ENCODE measurements at places on chromosomes 3 and 15.

DNA sequence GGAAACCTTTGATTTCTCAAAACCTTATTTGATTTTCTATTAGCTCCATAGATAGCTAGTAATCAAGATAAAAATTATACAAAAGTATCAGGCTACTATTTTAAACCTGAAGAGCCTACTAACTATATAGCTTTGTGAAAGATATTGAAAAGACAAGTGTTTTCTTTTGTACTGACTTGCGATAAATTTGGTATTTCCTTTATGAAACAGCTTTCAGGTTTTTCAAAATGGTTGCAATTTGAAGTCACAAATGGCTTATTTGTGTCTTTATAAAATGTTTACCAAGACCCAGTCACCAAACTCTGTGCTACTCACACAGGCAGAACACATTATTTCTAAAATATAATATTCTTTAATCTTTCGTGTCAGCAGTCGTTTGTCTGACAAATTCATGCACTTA lies 167.5 kb upstream of the ALCAM start:
- DNase-seq = no peak

DNA sequence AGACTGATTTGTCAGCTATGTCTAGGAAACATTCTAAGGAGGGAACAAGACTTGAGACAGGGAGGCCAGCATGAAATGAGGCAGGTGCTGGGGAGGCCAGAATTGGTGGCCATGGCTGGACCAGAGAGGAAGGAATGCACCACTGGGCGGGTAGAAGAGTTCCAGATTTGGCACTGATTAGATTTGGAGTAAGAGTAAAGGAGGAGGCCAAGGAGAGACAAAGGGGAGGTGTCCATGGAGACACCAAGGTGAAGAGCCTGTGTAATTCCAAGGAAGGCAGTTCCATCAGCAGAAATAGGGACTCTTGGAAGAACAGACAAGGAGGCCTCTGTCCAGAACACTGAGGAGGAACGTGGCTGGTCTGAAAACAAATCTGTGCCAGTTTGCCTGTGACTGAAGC lies 1.8 kb downstream of the ARNT2 start:
- no peak for DNase-seq

- no peak for DNase-seq
These were observed 73.7 kb downstream of the PRTG start for GRCh38 chr15:55669270-55669669.

DNA sequence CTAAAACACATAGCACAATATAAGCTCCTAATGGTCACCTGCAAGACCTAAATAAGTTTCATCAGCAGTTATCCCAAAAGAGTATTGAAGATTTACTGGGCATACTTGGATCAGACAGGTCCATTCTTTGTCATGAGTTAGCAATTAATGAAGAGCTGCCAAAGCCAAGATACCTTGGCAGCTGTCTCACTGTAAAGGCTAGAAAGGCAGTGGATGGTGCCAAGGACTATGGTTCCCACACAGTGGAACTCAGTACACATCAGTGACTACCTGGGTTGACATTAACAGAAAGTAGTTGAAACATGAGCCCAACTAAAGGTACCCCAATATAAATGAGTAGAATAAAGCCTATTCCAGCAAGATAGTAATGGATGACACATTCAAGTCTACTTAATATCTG lies 41.1 kb upstream of the TMCO5A start:
- DNase-seq = no peak

DNA sequence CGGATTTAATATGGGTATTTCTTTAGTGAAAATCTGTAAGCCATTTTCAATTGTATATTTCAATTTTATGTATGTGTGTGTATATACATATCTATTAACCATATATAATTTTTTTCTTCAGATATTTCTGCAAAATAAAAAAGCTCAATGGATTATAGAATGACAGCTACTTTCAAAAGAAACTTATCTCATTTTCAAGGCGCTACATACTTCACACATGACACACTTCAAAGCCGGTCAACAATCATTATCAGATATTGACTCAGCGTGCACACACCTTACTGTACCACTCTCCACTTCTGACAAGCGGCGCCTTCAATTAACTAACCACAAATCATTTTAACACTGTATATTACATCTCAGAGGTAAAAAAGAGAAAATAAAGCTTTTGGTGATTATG lies 39.6 kb downstream of the ATP13A3 start:
- DNase-seq = no peak

DNA sequence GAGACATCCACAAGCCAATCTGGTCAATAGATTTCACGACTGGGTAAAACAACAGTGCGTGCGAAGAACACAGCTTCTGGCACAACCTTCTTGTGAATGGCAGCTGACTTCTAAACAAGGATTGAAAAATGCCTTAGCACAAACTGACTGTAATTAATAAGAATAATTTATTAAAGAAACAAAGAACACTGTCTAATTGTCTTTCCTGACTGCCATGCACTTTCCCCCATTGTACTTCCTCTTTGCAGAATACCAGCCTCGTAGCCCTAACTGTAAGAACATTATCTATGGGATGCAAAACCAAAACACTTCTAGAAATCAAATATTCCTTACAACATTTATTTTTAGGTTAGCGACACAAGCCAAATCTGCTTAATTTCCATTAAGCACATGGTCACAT lies 6.5 kb downstream of the FOXP1 start:
- no peak for DNase-seq

DNA sequence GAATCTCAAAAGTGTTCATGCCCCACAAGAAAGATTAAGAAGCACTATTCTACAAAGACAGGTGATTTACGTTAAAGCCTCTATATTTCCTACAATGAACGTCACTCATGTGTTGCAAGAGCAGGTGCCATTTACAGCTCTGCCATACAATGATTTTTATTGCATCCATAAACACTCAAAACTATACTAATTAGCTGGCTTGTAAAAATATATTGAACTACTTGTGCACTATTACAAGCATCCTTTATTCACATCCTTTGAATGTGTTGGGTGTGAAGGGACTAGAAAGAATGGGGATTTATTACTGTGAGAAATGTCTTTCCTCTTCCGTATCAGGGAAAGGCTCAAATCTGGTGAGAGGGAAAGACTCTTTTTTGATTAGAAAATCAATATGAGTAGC lies 50.7 kb upstream of the C3orf49 start:
- no peak for DNase-seq

- no peak for DNase-seq
These were observed 26.5 kb upstream of the RYK start for GRCh38 chr3:134277066-134277660.

DNA sequence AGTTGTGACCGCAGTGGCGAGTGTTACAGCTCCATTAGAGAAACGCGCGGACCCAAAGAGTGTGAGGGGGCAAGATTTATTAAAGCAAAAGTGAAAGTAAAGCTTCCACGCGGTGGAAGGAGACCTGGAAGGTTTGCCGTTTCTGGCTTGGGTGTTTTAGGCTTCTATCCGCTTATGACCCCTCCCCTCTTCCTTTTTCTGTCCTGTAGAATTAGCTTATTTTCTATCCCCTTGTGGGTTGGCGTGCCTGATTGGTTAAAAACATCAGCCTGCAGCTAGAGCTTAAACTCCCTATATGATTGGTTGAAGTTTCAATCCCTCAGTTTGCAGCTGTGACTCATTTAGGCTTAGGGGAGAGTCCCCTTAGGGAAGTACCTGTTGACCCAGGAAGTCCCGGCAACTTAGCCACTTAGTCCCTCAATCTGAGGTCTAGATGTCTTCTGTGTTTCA lies 39.6 kb downstream of the C3orf38 start:
- no peak for DNase-seq

DNA sequence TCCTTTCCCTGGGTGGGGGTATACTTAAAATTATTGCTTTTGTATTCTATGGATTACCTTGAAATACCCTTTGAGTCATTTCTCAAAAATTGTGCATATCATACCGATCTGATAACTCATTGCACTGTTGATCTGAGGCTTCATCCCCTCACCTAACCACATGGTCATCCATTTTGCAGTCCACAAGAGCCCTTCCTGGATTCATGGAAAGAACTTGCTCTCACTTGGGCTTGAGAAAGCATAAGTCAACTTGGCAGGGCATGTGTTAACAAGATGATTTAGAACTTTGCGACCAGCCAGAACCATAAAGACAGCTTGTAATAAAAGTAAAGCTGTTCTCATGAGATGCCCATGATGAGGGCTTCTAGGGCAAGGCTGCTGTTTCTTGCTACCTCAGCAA lies 22.2 kb downstream of the MME start:
- no peak for DNase-seq

DNA sequence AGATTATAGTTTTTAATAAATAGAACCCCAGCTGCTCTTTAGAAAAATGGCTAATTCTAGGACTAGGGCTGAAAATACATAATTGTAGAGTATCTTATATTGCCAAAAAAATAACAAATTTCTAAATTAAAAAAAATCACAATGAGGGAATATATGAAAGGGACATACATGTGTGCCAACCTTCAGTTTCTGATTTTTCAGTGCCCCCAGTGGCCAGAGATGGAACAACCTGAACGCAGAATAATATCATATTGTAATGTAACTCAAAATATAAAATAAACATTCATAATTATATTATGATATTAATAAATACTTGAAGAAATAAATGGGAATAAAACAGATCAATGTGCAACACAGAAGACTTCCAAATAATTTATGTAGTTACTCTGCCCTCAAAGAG lies 460.5 kb downstream of the ZNF385D start:
- DNase-seq = no peak

DNA sequence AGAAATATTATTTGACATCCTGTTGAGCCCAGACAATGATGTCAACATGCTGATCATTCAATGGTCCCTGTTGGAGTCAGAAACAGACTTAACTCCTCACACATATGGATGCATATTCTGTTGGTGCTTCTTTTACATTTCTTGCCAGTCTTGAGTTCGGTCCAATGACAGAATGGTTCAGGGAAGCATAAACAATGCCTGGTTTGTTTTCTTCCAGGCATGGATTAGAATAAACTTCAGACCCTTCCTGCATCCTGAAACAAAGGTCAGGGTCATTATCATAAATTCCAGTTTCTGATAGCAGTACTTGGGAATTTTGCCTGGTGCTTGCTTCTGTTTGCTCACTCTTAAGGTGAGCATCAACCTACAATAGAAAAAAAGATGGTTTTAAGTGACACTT lies 33.3 kb downstream of the BTLA start:
- DNase-seq = no peak

GRCh38 chr15:65971741-65971995 lies 102.4 kb downstream of the RAB11A start:
- no peak for DNase-seq

DNA sequence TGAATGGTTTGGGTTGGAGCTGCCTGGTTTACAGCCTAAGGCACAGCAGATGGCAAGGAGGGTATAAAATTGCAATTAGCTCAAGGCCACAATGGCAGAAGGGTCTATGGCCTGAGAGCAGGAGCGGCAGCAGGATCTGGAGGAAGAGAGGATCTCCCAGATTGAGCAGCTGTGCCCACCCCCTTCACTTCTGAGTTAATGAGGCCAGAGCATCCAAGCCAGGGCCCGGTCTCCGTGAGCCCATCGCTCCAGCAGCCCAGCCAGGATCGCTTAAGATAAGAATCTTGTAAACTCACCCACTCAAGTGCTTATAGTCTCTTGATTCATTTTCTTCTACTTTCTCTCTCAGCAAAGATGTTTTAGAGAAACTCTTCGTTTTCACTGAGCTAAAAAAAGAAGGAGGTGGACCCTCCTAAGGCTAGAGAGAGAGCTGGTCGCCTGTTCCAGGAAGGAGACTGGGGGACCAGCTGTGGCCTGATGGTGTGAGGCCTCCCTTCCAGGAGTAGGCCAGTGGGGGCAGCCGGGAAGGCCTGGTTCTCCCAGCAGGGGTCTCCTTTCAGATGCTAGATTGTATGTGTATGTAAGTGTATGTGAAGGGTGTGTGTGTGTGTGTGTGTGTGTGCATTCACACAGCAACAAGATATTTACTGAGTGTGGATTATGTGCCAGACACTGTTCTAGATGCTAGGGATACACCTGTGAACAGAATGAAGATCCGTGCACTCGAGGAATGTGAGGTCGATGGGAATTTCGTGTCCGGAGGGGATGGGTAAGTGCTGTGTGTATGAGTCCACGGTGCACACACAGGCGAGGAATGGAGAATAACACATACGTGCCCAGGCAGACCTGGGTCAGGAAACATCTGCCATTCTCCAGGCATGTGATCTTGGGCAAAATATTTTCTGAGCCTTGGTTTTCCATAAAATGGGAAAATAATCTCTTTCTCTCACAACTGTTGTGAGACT lies 18.6 kb downstream of the MAGEF1 start:
- DNase-seq = no peak

GRCh38 chr3:30549600-30549999 lies 56.8 kb upstream of the TGFBR2 start:
- DNase-seq = no peak

DNA sequence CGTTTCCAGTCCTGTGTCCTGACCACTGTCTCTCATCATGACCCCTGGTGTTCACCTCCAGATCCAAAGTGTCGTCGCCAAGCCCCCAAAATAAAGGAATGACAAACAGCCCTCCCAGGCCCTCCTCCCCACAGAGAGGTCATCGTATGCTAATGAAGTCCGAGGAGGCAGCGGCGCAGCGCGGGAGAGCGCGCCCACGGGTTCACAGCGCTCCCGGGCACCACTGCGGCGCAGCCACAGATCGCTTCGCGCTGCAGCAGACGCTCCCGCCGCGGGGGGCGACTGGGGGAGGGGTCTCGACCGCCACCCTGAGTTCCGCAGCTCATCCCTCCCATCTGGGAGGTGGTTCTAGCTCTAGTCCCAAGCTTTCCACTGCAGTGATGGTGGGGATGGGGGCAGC lies 1.3 kb downstream of the DGKG start:
- no peak for DNase-seq

- no peak for DNase-seq
These were observed 146.2 kb upstream of the SEMA6D start for GRCh38 chr15:47570881-47571640.

DNA sequence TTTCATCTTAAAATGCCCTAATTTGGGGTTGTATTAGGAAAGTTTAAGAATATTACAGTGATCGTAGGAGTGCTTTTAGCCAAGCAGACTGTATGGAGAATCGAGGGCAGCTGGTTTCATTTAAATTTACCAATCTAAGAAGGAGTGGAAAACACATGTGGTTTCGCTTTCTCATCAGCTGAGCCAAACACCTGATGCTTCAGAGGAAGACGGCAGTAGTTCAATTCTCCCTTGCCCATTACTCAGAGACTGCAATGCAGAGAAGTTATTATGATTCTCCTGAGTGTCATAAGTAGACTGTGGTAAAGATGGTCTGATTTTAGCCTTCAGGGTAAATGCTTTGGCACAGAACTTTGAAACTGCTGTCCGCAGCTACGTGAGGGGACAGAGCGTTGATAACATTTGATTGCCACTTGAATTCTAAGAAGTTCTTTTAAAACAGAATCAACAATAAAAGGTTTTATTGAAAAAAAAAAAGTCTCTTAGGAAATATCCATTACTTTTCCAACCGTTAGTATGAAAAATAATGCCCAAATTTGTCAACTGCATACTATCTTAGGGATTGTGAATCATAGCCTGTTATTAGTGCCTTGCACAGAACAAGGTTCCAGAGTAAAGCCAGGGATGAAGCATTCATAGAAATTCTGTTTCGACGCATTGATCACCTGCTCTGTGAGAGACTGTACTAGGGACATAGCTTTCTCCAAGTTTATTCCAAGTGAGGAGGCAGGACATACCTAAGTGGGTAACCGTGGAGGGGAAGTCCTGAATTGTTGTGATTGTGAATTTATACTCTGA lies 25.6 kb downstream of the LYSMD4 start:
- no peak for DNase-seq
